ENCODE measurements at places on chromosomes 1 and 21.

DNA sequence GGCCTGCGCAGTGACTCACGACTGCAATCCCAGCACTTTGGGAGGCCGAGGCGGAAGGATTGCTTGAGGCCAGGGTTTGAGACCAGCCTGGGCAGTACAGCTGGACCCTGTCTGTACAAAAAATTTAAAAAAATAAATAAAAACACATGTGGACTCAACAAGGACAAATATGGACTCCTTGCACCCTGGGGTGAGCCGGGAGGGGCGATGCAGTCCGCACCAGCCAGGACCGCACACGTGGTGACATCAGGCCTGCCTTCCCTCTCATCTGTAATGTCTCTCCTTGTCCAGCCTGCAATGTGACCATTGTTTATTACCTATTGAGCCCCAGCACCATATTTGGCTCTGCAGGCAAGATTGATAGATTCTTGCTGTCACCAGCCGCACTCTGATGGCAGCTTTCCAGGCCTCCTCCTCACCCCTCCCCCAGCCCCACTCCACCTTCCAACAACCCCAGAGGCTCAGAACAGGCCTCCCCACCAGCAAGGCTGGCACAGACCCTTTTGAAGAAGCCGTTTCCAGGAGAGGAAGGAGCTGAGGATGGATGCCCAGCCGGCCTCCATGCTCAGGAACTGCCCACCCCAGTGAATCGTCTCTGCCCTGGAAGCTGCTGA is 55.2 kb downstream of the IRF2BP2 start:
- no peak for DNase-seq

- no peak for DNase-seq
Measured at GRCh38 chr1:189596197-189596596, 881.5 kb downstream of the BRINP3 start.

- DNase-seq: no peak
Measured at GRCh38 chr1:99814373-99814900, 35.7 kb upstream of the AGL start.

- no peak for DNase-seq
Measured at GRCh38 chr1:228276174-228276831, 68.5 kb downstream of the OBSCN start.

GRCh38 chr1:204278251-204278650 is 64.5 kb upstream of the GOLT1A start:
- DNase-seq: no peak

- DNase-seq: peak; percentile 50
Measured at GRCh38 chr1:232635778-232636356, 5.9 kb upstream of the SIPA1L2 start.

GRCh38 chr1:32247452-32247851 is 430 bp downstream of the FAM167B start:
- no peak for DNase-seq

DNA sequence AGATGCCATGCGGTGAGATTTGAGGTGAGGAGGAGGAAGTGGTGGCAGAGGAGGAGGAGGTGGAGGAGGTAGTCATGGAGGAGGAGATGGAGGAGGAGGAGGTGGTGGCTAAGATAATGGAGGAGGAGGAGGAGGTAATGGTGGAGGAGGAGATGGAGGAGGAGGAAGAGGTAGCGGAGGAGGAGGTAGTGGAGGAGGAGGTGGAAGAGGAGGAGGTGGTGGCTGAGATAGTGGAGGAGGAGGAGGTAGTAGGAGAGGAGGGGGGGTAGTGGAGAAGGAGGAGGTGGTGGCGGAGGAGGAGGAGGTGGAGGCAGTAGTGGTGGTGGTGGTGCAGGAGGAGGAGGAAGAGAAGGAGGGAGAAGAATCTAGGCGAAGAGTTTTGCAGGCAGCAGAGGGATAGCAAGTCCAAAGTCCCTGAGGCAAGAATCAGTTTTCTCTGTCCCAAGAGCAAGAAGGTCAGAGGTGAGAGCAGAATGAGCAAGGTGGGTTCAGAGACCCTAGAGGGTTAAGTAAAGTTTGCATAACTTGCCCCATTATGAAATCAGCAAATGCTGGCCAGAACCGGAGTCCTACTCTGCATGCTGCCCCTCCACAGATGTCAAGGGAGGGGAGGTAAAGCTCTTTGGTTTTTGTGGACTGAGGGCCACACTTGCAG is 38.9 kb upstream of the GNPAT start:
- DNase-seq: no peak

GRCh38 chr1:240956020-240956419 is 344.1 kb upstream of the GREM2 start:
- DNase-seq: no peak

DNA sequence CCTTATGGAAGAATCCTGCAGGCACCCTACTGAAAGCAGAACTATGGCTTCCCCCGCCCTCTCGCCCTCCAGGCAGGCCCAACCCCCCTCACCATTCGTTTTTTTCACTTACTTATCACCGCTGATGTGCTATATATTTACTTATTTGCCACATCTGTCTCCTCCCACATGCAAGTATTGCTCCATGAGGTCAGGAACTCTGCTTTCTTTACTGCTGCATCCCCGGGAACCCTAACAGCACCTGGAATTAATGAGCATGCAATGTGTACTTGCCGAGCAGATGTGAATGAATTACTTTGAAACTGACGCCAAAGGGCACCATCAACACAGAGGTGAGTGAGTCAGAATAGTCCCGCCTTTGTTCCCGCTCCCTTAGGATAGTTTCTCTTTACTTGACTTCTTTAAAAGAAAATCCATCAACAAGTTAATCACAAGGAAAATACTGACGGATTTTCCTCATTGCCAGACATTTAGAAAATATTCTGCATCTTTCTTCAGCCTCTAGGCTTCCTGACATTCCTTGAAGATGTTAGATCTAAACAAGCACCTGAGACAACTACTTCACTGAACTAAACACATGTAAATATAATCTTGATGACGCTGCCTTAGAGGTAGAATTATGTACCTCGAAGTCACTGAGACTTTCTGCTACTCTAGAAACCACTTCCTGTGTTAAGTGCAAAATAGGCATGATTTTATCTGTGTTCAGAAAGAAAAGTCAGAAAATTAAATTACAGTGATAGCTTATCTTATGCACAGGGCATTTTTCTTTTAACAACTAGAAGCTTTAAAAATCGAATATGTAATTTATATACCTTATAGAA is 17.5 kb upstream of the RAB4A start:
- peak; percentile 64 for DNase-seq

DNA sequence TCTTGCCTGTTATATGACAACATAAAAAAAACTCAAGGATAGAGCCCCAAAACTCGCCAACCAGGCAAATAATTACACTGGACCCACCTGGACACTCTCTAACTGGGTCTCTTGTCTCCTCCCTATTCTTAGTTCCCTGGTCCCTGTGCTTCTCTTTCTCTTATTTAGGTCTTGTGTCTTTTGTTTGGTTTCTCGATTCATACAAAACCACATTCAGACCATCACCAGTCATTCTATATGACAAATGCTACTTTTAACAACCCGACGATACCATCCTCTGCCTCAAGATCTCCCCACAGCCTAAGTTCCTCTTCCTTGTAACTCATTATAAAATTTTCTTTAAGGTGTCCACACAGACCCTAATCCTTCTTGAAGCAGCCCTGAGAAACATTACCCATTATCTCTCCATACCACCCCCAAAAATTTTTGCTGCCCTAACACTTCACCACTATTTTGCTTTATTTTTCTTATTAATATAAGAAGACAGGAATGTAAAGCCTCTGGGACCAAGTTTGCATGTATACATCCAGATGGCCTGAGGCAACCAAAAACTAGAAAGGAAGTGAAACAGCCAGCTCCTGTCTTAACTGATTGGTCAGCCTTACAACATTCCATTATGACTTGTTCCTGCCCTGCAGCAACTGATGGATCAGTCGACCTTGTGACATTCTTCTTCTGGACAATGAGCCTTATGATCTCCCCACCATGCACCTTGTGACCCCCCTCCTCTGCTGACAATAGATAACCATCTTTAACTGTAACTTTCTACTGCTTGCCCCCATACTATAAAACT is 638.2 kb downstream of the AMY1C start:
- DNase-seq: no peak

DNA sequence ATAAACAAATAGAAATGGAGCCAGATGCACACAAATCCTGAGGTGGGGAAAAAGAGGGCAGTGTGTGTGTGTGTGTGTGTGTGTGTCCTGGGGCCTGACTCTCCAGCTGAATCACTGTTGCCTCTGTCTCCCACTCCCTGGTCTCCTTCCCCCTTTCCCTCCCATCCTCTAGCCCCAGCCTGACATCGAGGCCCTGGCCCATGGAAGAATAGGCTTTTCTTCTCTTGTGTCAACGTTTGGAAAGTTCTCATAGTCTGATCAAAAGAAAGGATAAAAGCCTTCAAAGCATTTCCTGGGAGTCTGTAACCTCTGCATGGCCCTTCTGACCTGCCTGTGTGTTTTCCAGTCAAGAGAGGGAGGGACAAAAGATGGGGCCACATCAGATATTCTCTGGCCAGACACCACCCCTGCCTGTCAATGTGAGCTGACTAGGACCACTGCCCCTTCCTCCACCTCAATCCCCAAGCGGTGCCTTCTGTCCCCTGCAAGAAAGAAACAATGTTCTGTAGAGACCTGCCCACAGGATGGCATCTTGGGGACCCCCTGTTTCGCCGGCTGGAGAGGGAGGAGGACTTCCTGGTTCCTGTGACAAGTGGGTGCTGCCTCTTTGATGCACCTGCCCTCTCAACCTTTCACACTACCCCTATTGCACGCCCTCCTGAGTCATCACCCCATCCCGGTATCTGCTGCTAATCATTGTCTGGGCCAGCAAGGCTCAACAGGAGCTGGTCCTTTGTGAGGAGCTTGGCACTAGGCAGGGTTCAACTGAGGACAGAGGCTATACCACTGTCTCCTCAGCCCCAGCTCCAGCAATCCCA is 16.2 kb downstream of the KCNJ10 start:
- no peak for DNase-seq

- no peak for DNase-seq
Measured at GRCh38 chr1:3391711-3392110, 62.8 kb upstream of the ARHGEF16 start.

- DNase-seq: no peak
Measured at GRCh38 chr1:45895406-45895805, 92.0 kb downstream of the MAST2 start.

GRCh38 chr1:85307987-85308832 is 31.8 kb upstream of the BCL10 start:
- peak; percentile 60 for DNase-seq

- no peak for DNase-seq
Measured at GRCh38 chr1:205309741-205310140, 11.8 kb downstream of the NUAK2 start.

DNA sequence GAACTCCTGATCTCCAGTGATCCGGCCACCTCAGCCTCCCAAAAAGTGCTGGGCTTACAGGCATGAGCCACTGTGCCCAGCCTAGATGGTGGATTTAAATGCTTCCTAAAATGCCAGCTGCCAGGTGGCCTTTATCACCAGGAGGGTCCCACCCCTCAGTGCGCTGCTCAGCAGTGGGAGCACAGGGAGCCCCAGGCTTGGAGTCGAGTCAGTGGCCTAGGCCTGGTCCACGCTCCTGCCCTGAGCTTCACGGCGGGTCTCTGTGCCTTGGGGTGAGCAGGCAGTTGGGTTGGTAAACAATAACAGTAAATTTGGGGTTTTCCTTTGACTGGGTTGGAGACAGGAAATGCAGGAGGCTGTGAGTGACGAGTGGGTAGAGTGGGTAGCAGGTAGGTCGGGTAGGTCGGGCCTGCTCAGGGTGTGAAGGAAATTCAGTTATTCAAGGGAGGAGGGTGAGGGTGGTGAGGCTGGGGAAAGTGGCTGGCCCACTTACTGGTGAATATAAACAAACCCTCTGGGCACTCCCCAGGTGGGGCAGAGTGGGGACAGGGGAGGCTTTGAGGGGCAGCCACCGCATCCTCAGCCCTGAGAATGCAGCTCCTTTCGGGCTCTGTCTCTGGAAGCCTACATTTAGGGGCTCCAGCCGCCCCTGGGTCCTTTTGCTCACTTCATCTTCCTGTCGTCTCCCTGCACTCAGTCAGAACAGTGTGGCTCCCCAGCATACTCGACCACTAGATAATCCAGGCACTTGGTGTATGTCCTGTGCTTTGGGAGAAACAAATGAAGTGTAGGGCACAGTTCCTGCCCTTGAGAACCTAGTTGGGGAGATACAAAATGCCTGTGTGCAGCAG is 33.5 kb upstream of the IL19 start:
- DNase-seq: peak; percentile 78

DNA sequence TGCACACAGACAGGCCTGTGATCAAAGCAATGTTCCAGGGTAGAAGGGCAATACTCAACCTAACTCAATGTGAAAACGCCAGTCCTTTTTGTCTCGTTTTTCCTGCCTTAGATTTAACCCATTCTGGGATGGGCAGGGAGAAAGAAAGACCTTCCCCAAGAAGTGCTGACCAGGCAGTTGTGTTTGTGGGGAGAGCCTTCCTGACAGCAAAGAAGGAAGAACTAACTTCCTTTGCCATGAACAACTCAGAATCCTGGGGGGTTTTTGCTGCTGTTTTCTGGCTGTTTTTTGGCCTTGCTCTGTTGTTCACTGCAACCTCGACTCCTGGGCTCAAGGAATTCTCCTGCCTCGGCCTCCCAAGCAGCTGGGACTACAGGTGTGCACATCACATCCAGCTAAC is 112.0 kb upstream of the RAB4A start:
- no peak for DNase-seq

GRCh38 chr1:26771643-26772321 is 16.0 kb upstream of the PIGV start:
- peak; percentile 23 for DNase-seq

DNA sequence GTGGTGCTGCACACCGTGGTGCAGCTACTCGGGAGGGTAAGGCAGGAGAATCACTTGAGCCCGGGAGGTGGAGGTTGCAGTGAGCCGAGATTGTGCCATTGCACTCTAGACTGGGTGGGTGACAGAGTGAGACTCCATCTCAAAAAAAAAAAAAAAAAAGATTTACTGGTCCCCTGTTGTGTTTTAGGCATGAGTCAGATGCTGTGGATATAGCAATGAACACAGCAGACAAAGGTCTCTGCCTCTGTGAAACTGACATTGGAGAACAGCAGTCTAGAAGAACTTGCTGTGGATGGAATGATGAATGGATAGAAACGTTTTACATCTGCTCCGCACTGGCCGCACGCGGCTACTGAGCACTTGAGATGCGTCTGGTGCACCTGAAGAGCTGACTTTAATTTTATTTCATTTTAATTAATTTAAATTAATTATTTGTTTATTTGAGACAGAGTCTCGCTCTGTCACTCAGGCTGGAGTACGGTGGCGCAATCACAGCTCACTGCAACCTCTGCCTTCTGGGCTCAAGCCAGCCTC is 24.5 kb upstream of the EPHA2 start:
- DNase-seq: no peak

DNA sequence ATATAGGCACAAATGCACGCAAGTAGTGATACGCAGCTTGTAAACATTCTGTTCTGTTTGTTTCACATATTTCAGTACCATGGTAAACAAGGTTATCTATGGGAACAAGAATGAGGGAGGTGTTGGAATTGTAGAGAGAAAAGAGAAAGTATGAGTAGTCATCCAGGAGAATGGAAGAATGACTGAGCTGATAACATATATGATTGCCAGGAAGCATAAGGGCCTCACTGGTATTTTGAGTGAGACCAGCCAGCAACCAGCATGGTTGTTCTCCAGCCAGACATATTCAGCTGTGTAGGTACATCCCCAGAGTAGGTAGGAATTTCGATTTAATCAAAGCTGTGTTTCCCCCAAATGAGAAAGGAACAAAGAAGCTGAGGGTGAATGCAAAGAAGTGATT is 58.9 kb upstream of the ARTN start:
- DNase-seq: no peak

- DNase-seq: no peak
Measured at GRCh38 chr1:237961754-237962153, 71.0 kb upstream of the ZP4 start.

Data from activated CD4-positive, alpha-beta T cell treated with anti-CD3 and anti-CD28 coated beads, Interleukin-2, amount 50 U/mL, for 16 hours (primary cell).